Activated CD8-positive, alpha-beta memory T cell treated with anti-CD3 and anti-CD28 coated beads for 24 hours (primary cell): ENCODE measurements at places on chromosomes 1 and 21.

DNA sequence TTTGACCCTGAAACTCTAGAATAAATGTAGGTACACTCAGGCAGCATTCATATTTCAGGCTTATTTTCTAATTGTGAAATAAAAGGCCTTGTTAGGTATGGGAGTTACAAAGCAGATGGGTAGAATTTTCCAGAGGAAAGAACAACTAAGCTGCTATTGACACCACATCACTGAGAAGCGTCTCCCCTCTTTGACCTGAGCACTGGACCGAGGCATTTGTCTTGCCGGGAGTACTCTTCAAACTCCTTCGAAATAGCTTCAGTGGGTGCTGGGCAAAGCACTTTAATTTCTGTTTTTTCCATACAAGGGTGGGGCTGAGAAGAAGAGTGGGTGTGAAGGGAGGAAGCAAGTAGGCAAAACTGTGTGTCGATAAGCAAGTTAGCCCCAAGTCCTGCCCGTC, 36.4 kb downstream of the ABCA4 start:
- DNase-seq: no peak

DNA sequence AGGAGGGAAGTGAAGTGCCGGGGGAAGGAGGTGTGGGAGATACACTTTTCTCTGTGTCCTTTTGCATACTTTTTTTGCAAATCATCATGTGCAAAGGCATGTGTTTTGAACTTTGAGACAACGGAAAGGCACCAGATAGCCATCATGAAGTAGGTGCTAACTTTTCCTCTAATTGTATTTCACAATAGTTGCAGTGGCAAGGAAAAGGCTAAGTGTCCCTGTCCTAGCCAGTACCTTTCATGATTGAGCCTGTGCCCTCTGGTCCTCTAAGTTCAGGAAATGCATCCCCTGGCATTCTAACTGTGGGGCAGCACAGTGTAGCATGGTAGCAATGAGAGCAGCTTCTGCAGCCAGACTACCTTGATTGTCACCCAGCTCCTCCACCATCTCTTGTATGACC, 186.2 kb downstream of the ADSS2 start:
- peak; percentile 7 for DNase-seq

- DNase-seq: no peak
Measured at GRCh38 chr1:228073857-228074545, 8.5 kb upstream of the ARF1 start.

DNA sequence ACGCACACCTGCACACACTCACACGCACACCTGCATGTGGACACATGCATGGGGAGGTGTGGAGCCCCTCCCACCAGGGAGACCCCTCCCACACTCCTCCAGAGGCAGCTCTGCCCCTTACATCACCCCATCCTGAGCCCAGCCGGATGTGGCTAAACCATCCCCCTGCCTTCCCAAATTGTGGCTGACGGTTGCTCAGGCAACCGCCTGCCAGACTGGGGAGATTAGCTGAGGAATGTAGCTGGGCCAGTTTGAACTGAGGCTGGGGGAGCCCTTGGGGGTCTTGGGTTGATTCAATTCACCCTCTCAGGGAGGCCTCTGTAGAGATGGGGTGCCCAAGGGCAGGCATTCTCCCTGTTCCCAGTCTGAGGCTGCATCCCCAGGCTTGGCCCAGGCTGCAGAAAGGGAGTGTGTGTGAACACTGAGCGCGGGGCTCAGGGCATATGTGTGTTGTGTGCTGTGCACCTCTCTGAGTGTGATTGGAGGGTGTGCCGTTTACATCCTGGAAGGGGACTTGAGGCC, 12.9 kb downstream of the PTPRU start:
- DNase-seq: no peak

- DNase-seq: no peak
Measured at GRCh38 chr1:172628401-172628800, 30.5 kb upstream of the FASLG start.
